ENCODE measurements at places on chromosomes 12 and 14. TPM values are rescaled to one million over a fixed set of nuclear protein-coding genes. Genes with fewer than 3 reads are reported as not detected.

Gene SLC6A15
- total RNA-seq, result 0.15 TPM

Gene TRMT5
- 21.2 TPM for total RNA-seq

Gene GIT2
- total RNA-seq, result 33.7 TPM

Gene REP15
- 3.5 TPM for total RNA-seq

Gene SLC10A1
- not detected for total RNA-seq

DNA sequence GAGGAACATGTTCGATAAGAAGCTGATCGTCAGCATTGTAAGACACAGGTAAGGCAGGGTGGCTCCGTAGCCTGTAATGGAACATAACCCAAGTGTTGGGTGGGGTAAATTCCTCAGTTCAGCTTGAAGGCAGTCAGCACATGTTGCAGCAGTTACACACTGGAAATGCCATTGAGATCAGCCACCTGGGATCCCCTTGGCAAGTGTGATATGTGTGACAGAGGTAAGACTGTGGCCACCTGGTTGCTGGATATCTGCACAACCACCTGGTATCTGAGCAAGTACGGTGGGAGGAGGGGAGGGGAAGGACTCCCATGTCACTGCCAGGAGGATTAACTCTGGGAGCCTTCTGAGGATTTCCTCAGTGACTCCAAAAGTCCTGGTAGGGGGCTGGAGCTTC, 158.0 kb upstream of the CAND1 start:
- DNase-seq, result no peak

DNA sequence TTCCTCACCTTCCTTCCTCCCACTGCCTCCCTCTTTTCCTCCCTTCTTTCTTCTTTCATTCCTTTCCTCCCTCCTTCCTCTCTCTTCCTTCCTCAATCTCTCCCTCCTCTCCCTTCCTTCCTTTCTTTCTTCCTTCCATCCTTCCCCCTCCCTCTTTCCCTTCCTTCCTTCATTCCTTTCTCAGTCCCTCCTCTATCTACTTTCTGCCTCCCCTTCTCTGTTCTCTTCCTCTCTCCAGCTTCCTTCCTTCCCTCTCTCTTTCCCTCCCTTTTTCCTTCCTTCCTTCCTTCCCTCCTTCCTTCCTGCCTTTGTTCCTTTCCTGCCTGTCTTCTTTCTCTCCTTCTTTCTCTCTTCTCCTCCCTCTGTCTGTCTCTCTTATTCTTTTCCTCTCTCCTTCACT, 16.1 kb downstream of the ASCL1 start:
- DNase-seq, result no peak

DNA sequence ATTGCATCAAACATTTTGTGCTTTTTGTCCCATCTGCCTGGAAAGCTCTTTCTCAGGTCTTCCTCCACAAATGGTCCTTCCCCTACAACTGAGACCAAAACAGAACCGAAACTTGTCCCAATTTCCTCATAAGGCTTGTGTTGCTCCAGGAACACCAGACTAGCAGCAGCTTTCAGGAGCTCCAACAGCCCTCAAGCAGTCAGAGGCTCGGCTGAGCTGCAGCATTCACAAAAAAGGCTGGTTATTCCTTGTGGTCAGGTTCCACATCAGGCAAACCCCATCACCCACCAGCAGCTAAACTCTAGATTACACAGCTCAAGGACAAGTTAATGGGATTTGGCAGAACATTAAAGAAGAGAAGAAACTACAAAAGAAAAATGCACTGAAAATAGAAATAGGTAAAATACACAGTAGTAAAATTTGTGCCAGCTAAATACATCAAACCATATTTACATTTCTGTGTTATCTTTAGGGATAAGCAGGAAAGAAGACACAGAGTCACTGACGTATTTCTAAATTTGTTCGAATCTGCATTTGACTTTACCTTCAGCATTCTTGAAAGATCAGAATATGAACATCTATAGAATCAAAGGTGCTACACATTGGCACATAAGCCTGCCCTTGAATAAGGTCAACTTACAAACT, 141.2 kb downstream of the STXBP6 start:
- DNase-seq, result no peak

- DNase-seq, result peak; percentile 34
Observed at GRCh38 chr14:64444984-64445845, 20.1 kb upstream of the AKAP5 start.

DNA sequence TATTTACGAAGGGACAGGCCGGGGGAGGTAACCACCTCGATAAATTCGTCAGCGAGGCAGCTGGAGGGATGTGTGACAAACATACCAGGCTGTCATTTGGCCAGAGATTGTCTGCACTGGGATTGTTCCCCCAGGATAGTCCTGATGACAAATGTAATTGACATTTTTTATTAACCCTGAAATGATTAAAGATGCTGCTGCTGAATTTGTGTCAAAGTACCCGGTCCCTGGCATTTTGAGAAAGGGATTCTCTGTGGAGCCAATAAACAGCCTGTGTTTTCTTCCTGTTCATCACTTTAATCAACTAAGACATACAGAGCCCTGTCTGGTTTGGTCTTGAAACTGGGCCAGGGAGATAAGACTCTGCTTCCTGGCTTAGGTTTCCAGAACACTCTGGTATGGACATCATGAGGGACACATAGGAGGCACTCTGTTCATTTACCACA, 117.6 kb downstream of the SLC25A47 start:
- DNase-seq, result no peak

DNA sequence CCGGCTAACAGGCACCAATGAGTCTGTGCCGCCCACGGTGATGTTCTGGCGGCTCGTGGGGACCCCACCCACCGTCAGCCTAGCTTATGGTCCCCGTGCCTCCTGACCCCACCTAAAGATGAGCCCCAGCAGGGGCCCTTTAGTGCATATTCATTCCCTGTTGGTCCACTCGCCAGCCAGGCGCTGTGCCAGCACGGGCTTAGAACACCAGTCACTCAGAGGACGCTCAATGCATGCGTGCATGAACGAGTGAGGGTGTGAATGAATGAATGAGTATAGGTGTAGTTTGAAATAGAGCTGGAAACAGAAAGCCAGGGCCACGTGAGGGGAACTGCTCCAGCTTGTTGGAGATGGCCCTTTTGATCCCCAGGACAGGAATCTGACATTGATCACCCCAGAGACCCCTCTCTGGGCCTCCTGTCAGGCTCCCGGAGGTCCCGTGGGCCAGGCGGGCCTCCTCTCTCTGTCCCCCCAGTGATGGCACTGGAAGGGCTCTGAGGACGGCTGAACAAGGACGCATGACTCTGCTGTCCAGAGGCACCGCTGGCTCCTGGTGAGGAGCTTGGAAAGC, 193.9 kb upstream of the C14orf180 start:
- DNase-seq, result peak; percentile 10

- no peak for DNase-seq
Observed at GRCh38 chr14:94158239-94158883, 15.8 kb upstream of the PPP4R4 start.

DNA sequence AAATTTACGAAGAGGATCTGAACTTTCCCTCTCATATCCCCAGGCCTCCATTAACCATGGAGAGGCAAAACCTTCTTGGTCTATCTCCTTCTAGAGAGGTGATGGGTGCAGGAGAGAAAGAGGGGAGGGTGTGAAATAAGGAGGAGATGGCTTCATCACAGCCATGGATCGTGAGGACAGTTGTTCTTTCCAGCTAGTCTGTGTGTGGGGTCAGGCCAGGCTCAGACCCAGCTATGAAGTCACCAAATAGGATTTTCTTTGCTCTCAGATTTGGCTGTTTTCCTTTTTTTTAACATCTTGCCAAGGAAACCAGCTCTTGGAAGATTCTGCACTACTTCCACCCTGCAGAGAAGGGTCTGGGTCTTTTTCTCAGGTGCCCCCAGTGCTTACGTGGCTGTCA, 64.9 kb upstream of the FAM181A start:
- DNase-seq, result no peak

- DNase-seq, result no peak
Observed at GRCh38 chr12:5513406-5513805, 81.5 kb downstream of the NTF3 start.

All from ovary (tissue), 10 donors.